ENCODE measurements at places on chromosomes 12 and 14.
A peak's percentile ranks its signal among the peaks of the same experiment; 100 is the strongest.

GRCh38 chr12:3325736-3326135 is 165.3 kb upstream of the PRMT8 start:
- no peak overlapping the region for H3K27ac ChIP-seq
- no peaks in the 10 kb centered on the region for H3K4me1 ChIP-seq
- H3K27me3 ChIP-seq, result peaks cover 4% of the 10 kb centered on the region
- H3K4me3 ChIP-seq, result no peak overlapping the region
- DNase-seq, result no peak

DNA sequence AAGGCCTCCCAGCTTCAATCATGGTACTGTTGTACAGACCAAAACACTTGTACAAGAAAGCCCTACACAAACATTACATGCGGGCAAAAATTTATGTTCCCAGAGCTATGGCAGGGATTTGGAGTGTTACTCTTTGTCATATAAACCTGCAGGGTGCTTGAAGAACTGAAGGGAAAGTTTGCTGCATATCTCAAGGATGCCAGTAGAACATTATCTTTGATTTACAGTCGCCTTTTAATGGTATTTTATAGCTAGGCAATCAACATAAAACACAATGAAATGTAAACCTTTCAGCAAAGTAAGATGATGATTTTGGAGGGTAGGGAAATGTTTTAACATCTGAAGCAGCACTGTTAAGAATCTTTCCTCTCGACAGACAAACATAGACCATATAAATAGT is 305.6 kb downstream of the KCNH5 start:
- H3K36me3 ChIP-seq, result no peaks in the 10 kb centered on the region
- no peaks in the 10 kb centered on the region for H3K27me3 ChIP-seq
- no peaks in the 10 kb centered on the region for H3K4me1 ChIP-seq
- no peak overlapping the region for H3K27ac ChIP-seq
- DNase-seq, result no peak
- no peak overlapping the region for H3K4me3 ChIP-seq

- peak; percentile 57 for DNase-seq
- no peaks in the 10 kb centered on the region for H3K36me3 ChIP-seq
- peaks cover 33% of the 10 kb centered on the region for H3K4me1 ChIP-seq
- no peaks in the 10 kb centered on the region for H3K27me3 ChIP-seq
- H3K4me3 ChIP-seq, result peak overlapping the region; percentile 36
Measured at GRCh38 chr12:89244536-89244935, 107.8 kb downstream of the DUSP6 start.

DNA sequence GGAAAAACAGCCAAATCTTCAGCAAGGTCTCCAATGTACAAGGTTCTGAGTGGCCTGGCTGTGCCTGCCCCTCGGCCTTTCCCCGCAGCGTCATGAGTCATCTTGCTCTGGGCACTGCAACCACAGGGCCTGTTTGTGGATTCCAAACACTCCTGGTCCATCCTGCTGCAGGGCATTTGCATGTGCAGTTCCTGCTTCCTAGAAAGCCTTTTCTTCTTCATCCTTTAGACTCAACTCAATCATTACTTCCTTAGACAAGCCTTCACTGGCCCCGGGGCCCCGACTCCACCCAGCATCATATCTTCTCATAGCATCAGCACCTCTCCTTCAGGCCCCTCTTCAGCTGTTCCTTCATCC is 101.8 kb upstream of the EGLN3 start:
- no peak overlapping the region for H3K4me3 ChIP-seq
- peaks cover 2% of the 10 kb centered on the region for H3K27me3 ChIP-seq
- no peak overlapping the region for H3K27ac ChIP-seq
- DNase-seq, result no peak

DNA sequence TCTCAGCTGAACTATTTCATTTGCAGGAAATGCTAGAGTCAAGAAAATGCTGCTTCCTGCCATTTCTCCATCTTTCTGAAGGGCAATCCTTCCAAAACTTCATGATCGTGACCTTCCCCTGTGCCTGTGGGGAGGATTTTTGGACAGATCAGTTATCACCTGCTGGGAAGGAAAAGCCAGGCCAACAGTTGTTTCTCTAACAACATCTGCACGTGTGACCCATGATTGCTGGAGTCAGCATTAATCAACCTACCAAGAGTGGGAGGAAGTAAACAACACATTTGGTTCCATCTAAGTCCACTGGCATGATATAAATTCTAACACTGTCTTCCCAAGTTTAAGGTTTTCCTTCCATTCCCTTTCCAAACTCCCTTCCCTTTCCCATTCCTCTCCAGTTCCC is 172.7 kb downstream of the APAF1 start:
- peaks cover 16% of the 10 kb centered on the region for H3K27me3 ChIP-seq
- no peak overlapping the region for H3K27ac ChIP-seq
- no peaks in the 10 kb centered on the region for H3K4me1 ChIP-seq
- no peak overlapping the region for H3K4me3 ChIP-seq

DNA sequence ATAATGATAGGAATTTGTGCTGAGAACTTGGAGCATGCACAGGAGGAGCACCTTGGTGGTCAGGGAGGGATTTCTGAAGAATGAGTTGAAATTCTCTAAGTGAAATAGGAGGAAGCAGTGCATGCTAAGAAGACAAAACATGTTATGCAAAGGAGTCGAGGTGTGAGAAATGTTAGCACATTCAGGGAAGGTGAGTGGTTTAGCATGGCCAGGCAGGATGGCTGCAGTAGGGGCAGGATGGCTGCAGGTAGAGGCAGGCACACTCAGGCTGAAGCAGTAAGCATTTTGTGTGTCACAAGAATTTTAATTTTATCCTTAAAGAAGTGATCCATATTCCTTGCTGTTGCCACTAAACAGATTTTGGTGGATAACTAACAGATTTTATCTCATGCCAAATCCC is 46.3 kb downstream of the CATSPERB start:
- no peak overlapping the region for H3K4me3 ChIP-seq
- H3K36me3 ChIP-seq, result peaks cover 1% of the 10 kb centered on the region
- no peak for DNase-seq
- no peak overlapping the region for H3K27ac ChIP-seq
- H3K4me1 ChIP-seq, result peaks cover 15% of the 10 kb centered on the region

GRCh38 chr12:125140279-125141209 is 75.3 kb downstream of the AACS start:
- H3K27ac ChIP-seq, result no peak overlapping the region
- no peak overlapping the region for H3K4me3 ChIP-seq
- H3K36me3 ChIP-seq, result no peaks in the 10 kb centered on the region
- DNase-seq, result no peak

GRCh38 chr12:10065241-10065640 is 33.5 kb downstream of the CLEC1A start:
- no peaks in the 10 kb centered on the region for H3K4me1 ChIP-seq
- DNase-seq, result no peak
- H3K4me3 ChIP-seq, result no peak overlapping the region
- no peak overlapping the region for H3K27ac ChIP-seq

GRCh38 chr12:3670083-3670620 is 82.8 kb downstream of the CRACR2A start:
- H3K4me1 ChIP-seq, result peaks cover 7% of the 10 kb centered on the region
- DNase-seq, result no peak
- no peaks in the 10 kb centered on the region for H3K27me3 ChIP-seq
- H3K4me3 ChIP-seq, result no peak overlapping the region
- H3K27ac ChIP-seq, result no peak overlapping the region

DNA sequence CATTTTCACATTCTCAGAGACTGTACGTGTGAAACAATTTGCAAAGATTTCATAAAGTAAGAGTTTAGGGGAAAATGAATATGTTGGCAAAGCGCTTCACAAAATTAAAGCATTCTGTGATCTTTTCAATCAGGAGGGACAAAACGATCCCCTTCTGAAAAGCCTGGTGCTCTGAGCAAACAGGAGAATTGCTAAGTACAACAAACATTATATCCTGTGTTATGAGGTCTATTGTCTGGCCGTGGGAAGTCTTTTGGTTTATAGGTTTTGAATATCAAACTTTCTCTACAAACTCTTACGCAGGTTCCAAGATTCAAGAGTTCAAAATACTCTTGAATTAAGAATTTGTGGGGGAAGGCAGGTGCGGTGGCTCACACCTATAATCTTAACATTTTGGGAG is 7.2 kb upstream of the FOXN3 start:
- no peak for DNase-seq
- peak overlapping the region; percentile 67 for H3K27ac ChIP-seq
- H3K4me3 ChIP-seq, result no peak overlapping the region
- peaks cover 5% of the 10 kb centered on the region for H3K36me3 ChIP-seq

DNA sequence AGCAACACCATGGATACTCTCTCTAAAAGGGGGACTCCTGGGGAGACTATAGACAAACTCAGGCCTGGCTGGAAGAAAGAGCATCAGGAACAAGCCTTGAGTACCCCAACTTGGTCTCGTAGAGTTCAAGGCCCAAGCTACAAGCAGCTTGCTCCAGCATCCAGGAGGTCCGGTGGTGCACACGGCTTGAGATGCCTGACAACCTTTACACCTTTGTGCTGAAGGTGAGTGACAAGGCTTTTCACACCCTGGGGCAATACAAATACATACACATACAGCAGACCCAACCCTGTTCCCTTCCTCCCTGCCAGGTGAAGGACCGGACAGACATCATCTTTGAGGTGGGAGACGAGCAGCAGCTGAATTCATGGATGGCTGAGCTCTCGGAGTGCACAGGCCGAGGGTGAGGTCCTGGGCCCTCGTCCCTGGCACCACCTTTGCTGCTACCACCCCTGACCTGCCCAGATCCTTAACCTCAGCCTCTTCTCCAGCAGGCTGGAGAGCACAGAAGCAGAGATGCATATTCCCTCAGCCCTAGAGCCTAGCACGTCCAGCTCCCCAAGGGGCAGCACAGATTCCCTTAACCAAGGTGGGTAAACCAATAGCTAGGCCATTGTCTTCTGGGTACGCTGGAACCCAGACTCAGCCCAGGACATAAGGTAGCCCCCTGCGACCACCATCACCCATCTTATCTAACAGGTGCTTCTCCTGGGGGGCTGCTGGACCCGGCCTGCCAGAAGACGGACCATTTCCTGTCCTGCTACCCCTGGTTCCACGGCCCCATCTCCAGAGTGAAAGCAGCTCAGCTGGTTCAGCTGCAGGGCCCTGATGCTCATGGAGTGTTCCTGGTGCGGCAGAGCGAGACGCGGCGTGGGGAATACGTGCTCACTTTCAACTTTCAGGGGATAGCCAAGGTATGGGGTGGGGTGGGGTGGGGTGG is 41.2 kb downstream of the SH2B3 start:
- H3K27me3 ChIP-seq, result no peaks in the 10 kb centered on the region
- no peak overlapping the region for H3K27ac ChIP-seq
- no peak overlapping the region for H3K4me3 ChIP-seq
- peaks cover 64% of the 10 kb centered on the region for H3K4me1 ChIP-seq
- no peak for DNase-seq

GRCh38 chr14:32330351-32331111 is 1.4 kb downstream of the AKAP6 start:
- H3K36me3 ChIP-seq, result no peaks in the 10 kb centered on the region
- no peak overlapping the region for H3K27ac ChIP-seq
- no peak for DNase-seq
- H3K27me3 ChIP-seq, result no peaks in the 10 kb centered on the region

DNA sequence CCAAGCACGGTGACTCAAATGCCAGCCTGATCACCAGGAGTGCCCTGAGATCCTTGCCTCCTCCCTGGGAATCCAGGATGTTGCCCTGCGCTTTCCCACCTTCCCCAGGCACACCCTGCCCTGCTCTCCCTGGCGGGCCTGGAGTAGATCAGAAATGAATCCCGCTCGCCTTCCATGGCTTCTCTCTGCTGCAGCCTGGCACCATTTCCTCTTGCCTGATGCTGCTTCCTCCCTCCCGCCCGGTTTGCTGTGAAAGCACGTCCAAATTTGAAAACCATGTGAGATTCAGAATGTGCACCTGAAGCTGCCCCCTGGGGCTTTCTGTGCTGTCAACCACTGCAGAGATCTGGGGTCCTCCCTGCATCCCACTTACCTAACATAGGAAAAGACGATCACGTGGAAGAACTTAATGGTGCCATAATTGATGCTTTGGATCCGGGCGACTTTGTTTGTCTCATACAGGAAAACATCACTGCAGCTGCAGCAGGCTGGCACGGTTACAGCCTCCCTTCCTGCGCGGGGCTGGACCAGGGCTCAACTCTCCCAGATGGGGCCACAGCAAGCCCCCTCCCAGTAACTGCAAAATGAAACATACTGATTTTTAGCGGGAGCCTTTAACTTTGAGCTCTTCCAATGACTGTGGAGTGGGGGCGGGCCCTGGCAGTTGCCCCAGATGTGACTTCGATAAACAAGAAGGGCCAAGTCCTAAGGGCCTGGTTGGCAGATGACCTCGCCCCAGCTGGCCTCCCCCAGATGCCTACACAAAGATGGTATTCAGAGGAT is 24.9 kb upstream of the C12orf76 start:
- H3K27me3 ChIP-seq, result no peaks in the 10 kb centered on the region
- H3K27ac ChIP-seq, result peak overlapping the region; percentile 28
- peaks cover 23% of the 10 kb centered on the region for H3K4me1 ChIP-seq
- H3K4me3 ChIP-seq, result peak overlapping the region; percentile 84
- DNase-seq, result peak; percentile 52

DNA sequence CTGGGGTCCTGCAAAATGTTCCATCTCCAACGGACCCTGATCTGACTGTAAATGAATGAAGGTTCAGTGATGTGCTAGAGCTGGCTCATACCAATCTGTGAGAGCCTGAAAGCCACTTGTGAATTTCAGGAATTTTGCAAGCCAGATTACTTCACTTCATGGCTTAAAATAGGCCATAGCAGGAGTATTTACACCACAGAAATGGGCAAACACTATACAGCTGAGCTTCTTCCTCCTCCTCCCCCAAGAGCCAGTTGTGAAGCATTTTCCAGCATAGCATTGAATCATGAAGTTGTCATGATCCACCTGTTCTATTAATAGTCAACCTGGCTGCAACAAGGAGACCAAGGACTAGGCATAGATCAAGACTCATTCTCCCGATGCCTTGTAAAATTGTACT is 141.3 kb upstream of the RASSF8 start:
- H3K4me1 ChIP-seq, result no peaks in the 10 kb centered on the region
- no peak for DNase-seq
- H3K27me3 ChIP-seq, result no peaks in the 10 kb centered on the region
- no peaks in the 10 kb centered on the region for H3K36me3 ChIP-seq

- DNase-seq, result no peak
- peaks cover 29% of the 10 kb centered on the region for H3K27me3 ChIP-seq
- no peak overlapping the region for H3K27ac ChIP-seq
Measured at GRCh38 chr14:24362241-24362960, 5.6 kb upstream of the NFATC4 start.

DNA sequence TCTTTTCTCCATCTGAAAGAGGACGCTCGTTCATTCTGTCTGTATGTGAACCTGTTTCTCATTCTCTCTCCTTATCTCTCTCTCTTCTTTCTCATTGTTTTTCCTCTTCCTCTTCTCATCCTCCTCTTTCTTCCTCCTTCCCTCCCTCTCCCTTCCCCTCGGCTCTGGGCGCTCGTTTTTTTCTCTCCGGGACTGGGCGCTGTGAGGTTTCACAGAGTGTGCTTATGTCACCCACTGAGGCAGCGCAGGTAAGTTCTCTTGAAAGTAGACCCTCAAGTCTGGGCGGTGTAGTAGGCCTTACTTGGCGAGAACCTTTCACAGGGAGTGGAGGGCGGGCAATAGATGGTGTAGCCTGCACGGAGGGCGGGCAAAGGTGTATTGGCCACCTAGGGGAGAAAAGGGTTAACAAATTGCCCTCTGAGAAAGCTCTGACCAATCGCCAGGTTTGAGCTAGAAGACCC is 4.5 kb upstream of the SIX1 start:
- no peaks in the 10 kb centered on the region for H3K36me3 ChIP-seq
- DNase-seq, result no peak
- no peak overlapping the region for H3K4me3 ChIP-seq
- peaks cover 94% of the 10 kb centered on the region for H3K27me3 ChIP-seq
- peaks cover 52% of the 10 kb centered on the region for H3K4me1 ChIP-seq
- no peak overlapping the region for H3K27ac ChIP-seq

GRCh38 chr12:124307556-124307825 is 12.6 kb downstream of the RFLNA start:
- H3K27ac ChIP-seq, result no peak overlapping the region
- DNase-seq, result no peak
- H3K36me3 ChIP-seq, result no peaks in the 10 kb centered on the region
- H3K4me1 ChIP-seq, result no peaks in the 10 kb centered on the region
- no peaks in the 10 kb centered on the region for H3K27me3 ChIP-seq
